ENCODE measurements at places on chromosomes 11 and 22. TPM values are rescaled to one million over a fixed set of nuclear protein-coding genes. Genes with fewer than 3 reads are reported as not detected.

Gene OR8G5
- not detected for total RNA-seq

Gene NXPE1
- total RNA-seq: not detected

Gene PGR
- total RNA-seq: not detected

Gene DTX4
- 1.2 TPM for total RNA-seq

Gene PDGFD
- total RNA-seq: 2.2 TPM

Gene KCTD14
- total RNA-seq: 0.73 TPM

Gene DCHS1
- 63.0 TPM for total RNA-seq

Gene CTSW
- total RNA-seq: not detected

Gene DNAL4
- 17.0 TPM for total RNA-seq

Gene HNRNPUL2
- 56.1 TPM for total RNA-seq

Gene SOX10
- total RNA-seq: not detected

Gene KCNJ11
- not detected for total RNA-seq

All from osteocyte (in vitro differentiated cells).